ENCODE measurements at places on chromosomes 5 and 9.

DNA sequence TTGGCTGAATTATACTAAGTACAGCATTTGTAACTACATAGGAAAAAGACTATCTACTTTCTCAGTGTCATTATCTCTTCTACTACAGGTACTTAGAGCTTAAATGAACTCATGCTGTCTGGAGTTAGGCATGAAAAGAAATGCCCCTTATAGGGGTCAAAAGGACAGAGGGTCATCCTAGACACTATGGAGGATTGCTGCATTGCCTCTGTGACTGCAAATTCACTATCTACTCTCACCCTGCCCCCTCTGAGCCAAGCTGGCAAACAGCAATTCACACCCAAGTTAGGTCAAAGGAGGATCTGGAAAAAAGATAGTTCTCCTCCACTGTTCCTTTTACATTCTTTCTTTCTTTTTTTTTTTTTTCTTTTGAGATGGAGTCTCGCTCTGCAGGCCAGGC is 36.7 kb downstream of the ANKRD31 start:
- DNase-seq: no peak

- DNase-seq: no peak
These were observed 28.6 kb downstream of the C9orf153 start for GRCh38 chr9:86230858-86231257.

- no peak for DNase-seq
These were observed 640.2 kb downstream of the CCDC171 start for GRCh38 chr9:16193066-16193465.

- DNase-seq: peak; percentile 36
These were observed 112.3 kb upstream of the GDNF start for GRCh38 chr5:37951946-37952721.

DNA sequence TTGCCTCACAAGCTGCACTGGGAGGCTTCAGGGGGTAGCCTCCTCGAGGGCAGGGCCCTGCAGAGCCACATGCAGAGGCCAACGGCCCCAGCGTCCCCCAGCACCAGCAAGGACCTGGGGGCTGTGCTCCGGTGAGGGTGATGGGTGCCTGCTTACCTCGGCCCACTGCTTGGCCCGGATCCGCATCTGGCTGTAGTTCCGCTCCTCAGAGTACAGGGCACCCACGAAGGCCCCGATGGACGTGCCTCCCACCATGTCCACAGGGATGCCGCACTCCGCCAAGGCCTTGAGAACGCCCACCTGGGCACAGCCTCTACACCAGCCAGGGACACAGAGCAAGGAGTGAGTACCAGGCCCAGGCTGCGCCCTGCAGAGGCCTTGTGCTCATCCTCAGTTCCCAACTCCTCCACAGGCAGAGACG is 8.0 kb upstream of the NSMF start:
- DNase-seq: no peak

Data from NCI-H2227 treated with DMSO at 0.1 percent for 48 hours (cell line).